Activated CD4-positive, alpha-beta memory T cell treated with anti-CD3 and anti-CD28 coated beads, Interleukin-2, amount 10 ng/mL, durations not matched to agents 7 days and 5 days (primary cell): ENCODE measurements at places on chromosomes 7 and 10. TPM values are rescaled to one million over a fixed set of nuclear protein-coding genes. Genes with fewer than 3 reads are reported as not detected.

MOGAT3 gene
- total RNA-seq: not detected

- H3K27me3 ChIP-seq: no peaks in the 10 kb centered on the region
- no peak overlapping the region for H3K27ac ChIP-seq
- H3K4me1 ChIP-seq: peaks cover 8% of the 10 kb centered on the region
- no peaks in the 10 kb centered on the region for H3K36me3 ChIP-seq
- DNase-seq: no peak
These were observed 45.6 kb downstream of the ELFN1 start for GRCh38 chr7:1715671-1716074.

SPDYE11 gene
- total RNA-seq: not detected

- no peak overlapping the region for H3K27ac ChIP-seq
- DNase-seq: no peak
These were observed 118.2 kb downstream of the ZNF248 start for GRCh38 chr10:37739181-37739580.

DNA sequence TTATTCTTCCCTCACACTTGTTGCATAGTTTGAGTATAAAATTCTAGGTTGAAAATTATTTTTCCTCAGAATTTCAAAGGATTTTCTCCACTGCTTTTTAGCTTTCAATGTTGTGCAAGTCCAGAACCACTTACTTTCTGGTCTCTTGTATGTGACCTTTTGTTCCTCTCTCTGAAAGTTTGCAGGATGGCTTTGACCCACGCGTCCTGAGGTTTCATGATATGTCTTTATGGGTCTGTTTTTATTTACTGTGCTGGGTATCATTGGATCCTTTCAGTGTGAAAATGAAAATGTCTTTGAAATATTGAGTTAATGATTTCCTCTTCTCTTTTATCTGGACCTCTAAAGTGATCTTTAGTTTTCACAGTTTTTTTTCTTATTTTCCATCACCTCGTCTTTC lies 38.5 kb downstream of the C1GALT1 start:
- H3K27me3 ChIP-seq: no peaks in the 10 kb centered on the region
- H3K27ac ChIP-seq: no peak overlapping the region
- no peak overlapping the region for H3K4me3 ChIP-seq
- peaks cover 52% of the 10 kb centered on the region for H3K36me3 ChIP-seq

GRCh38 chr7:118642396-118642795 lies 417.9 kb downstream of the ANKRD7 start:
- DNase-seq: no peak
- no peak overlapping the region for H3K27ac ChIP-seq
- no peaks in the 10 kb centered on the region for H3K27me3 ChIP-seq
- no peaks in the 10 kb centered on the region for H3K4me1 ChIP-seq

HOXA3 gene
- not detected for total RNA-seq

DNA sequence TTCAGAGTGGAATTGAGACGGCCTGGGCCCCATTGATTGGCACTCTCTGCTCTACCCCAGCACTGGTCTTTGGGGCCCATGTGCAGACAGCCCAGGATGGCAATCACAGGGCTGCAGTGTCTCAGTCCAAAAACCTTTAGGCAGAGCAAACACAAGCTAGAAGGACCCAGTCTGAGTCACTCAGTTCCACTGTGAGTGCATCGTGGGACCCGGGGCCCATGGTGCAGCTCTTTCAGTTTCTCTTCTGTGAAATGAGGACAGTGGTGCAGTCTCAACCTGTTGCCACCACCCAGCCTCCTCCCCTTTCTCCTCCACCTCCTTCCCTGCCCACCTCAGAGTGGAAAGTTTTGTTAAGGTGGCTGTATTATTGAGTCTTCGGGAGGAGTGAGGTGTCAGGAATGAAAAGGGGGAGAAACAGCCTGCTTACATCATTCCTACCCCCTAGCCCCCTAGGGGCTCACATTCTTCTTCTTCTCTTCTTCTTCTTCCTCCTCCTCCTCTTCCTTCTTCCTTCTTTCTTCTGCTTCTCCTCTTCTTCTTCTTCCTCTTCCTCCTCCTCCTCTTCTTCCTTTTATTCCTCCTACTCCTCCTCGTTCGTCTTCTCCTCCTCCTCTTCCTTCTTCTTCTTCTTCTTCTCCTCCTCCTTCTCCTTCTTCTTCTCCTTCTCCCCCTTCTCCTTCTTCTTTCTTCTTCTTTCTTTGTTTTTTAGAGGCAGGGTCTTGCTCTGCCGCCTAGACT lies 19.5 kb upstream of the CARD11 start:
- H3K27ac ChIP-seq: peak overlapping the region; percentile 86
- peak; percentile 88 for DNase-seq
- no peaks in the 10 kb centered on the region for H3K27me3 ChIP-seq
- peaks cover 73% of the 10 kb centered on the region for H3K4me1 ChIP-seq

- no peaks in the 10 kb centered on the region for H3K27me3 ChIP-seq
- H3K4me1 ChIP-seq: no peaks in the 10 kb centered on the region
- DNase-seq: no peak
- H3K36me3 ChIP-seq: no peaks in the 10 kb centered on the region
- H3K27ac ChIP-seq: no peak overlapping the region
- H3K4me3 ChIP-seq: no peak overlapping the region
These were observed 12.6 kb downstream of the DHX32 start for GRCh38 chr10:125868372-125868975.
